Hepatocyte (in vitro differentiated cells): ENCODE measurements at places on chromosomes 16 and 17.

- DNase-seq: no peak
Observed at GRCh38 chr17:79042421-79043190, 18.6 kb downstream of the C1QTNF1 start.

DNA sequence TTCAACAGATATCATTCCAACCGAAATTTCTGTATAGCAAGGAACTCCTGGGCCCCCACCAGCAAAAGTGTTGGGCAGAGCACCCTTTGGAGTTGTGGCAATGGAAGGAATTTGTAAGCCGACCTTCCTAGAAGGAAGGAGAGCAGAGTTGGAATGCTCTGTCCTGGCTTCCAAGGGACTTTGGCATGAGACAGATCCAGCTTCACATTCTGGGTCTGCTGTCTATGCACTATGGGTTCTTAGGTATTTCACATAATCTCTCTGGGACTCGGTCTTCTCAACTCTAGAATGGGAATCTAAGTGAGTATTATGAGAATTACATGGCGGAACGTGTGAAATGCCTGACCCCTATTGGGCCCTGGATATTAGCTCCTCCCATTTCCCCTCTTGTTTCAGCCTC is 63.2 kb upstream of the MARCHF10 start:
- DNase-seq: no peak

- no peak for DNase-seq
Observed at GRCh38 chr17:37543637-37544052, 54.0 kb downstream of the DUSP14 start.

DNA sequence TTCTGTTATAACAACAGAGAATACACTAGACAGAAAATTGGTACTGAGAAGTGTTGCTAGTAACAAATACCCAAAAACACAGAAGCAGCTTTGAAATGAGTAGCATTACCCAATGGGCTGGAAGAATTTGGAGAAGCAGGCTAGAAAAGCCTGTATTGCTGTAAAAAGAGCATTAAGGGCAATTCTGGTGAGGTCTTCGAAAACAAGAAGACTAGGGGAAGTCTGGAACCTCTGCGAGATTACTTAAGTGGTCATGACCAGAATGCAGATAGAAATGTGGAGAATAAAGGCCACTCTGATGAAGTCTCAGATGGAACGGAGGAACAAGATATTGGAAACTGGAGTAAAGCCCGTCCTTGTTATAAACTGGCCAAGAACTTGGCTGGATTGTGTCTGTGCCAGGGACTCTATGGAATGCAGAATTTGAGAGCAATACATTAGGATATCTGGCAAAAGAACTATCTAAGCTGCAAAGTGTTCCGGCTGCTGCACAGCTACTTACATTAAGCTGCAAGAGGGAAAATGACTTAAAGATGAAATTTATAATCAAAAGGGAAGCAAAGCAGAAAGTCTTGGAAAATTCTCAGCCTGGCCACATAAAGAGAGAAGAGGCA is 44.9 kb upstream of the PEMT start:
- no peak for DNase-seq

DNA sequence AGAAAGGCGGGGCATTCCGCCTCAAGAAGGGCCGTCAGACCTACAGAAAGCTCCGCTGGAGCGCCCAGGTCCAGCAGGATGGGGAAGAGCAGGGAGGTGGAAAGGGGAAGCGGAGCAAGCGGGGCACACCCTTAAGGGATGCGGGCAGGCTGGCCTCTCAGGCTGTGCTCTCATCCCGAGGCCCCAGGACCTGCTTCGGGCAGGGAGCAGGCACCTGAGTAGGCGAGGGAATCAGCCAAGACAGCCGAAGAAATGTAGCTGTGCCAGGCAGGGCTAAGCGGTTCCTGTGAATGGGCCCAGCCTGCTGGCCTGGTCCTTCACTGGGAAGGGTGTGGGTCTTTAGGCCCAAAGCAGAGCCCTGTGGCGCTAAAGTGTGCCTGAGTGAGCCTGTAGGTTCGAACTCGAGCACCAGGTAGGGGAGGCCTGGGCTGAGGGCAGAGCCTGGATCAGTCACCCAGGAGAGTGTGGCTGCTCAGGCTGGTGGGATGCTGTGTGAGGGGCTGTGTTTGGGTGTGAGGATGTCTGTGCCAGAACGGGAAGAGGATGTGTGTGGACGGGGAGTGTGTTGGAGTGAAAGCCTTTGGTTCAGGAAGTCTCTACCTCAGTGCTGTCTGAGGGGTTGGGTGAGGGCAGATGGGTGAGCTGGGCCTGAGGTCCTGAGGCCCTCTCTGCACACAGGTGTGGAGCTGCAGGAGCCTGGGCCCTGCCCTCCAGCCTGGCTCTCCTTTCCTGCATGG is 3.3 kb downstream of the TBX4 start:
- DNase-seq: no peak

- no peak for DNase-seq
Observed at GRCh38 chr16:53537626-53538025, 34.6 kb upstream of the AKTIP start.

DNA sequence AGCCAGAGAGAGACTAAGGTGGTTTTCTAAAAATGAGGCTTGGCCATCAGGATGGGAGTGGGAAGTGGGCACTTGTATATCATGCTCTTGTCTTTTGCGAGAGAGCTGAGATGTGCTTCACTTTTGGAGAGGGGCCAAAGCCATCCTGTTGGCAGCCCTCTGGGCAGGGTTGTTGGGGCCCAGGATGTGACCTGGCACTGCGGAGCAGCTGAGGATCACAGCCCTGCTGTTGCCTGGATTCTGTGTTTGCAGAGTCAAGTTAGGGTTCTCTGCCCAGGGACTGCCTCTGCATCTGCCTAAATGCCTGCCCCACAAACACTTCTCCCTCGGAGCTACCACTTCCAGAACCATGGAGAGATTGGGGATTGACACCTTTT is 71.2 kb downstream of the PLD6 start:
- DNase-seq: no peak

DNA sequence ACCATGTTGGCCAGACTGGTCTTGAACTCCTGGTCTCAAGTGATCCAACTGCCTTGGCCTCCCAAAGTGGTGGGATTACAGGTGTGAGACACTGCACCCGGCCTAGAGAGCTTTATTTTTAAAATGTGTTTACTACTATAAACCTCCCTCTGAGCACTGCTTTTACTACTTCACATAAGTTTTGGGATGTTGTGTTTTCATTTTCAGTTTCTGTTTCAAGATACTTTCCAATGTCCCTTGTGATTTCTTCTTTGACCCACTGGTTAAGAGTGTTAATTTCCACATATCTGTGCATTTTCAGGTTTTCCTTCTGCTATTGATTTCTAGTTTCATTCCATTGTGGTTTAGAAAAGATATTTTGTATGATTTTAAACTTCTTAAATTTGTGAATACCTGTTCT is 74.4 kb downstream of the NETO2 start:
- no peak for DNase-seq

DNA sequence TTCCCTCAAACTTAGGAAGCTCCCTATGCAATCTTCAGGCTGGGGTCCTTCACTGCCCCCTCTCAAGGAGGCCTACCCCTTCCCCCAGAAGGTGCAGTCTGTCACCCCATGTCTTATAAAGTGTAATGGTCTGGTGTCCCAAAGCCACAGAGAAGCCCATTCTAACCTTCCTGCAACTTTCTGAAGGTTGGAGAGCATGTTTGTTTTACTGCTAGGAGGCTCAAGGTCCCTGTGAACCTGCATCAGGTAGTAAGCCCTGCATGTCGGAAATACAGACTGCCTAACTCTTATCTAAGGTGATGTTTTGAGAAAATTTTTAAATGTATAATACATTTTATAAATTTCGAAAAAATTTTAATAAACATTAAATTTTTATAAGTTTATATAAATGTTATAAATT is 18.3 kb downstream of the ZNF750 start:
- no peak for DNase-seq

GRCh38 chr16:9801651-9802050 is 380.6 kb downstream of the GRIN2A start:
- DNase-seq: no peak

GRCh38 chr16:12398029-12398682 is 405.5 kb downstream of the CPPED1 start:
- DNase-seq: no peak

GRCh38 chr16:87554754-87555427 is 47.4 kb upstream of the JPH3 start:
- DNase-seq: no peak

DNA sequence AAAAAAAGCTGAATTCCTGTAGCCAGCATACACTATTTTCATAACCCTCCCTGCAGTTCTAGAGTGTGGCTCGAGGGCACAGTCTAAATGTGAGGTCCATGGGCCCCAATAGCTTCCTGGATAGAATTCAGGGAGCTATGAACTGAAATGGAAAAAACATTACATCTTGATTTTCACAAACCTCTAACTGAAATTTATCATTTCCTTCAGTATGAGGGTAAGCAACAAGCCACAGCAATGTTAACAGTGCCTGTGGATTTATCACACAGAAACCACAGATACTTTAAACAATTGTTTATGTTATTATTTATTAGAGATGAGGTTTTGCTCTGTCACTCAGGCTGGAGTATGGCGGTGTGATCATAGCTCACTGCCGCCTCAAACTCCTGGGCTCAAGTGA is 18.2 kb downstream of the TMEM92 start:
- DNase-seq: no peak

GRCh38 chr17:488993-489757 is 136.6 kb upstream of the RPH3AL start:
- DNase-seq: no peak

DNA sequence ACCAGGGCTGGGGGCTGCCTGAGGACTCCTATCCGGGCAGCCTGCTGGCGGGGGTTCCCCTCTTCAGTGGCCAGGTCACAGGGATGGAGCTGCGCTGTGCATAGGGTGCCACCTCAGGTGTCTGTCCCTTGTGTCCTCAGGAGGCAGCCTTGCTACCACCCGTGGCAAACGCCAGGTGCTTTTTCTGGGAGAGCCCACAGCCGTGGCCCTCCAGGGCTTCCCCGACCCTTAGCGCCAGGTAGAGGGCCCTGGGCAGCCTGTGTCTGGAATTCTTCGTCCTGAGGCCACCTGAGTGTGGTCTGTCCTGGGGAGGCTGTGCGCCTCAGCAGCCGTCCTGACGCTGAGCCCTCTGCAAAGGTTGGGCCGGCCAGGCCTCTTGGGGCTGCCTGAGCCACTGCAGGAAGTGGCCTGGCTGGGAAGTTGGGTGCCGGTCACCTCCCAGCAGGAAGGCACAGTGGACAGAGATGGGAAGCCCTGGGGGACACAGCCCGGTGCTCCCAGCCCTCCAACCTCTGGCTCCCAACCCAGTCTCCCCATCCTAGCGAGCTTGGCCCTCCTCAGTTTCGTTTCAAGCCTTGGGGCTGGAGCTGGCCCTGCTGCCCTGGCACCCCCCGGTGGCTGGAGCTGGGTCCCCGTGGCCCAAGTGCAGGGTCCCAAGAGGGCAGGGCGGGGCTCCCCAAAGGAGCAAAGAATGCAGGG is 7.6 kb upstream of the BAIAP3 start:
- DNase-seq: no peak

DNA sequence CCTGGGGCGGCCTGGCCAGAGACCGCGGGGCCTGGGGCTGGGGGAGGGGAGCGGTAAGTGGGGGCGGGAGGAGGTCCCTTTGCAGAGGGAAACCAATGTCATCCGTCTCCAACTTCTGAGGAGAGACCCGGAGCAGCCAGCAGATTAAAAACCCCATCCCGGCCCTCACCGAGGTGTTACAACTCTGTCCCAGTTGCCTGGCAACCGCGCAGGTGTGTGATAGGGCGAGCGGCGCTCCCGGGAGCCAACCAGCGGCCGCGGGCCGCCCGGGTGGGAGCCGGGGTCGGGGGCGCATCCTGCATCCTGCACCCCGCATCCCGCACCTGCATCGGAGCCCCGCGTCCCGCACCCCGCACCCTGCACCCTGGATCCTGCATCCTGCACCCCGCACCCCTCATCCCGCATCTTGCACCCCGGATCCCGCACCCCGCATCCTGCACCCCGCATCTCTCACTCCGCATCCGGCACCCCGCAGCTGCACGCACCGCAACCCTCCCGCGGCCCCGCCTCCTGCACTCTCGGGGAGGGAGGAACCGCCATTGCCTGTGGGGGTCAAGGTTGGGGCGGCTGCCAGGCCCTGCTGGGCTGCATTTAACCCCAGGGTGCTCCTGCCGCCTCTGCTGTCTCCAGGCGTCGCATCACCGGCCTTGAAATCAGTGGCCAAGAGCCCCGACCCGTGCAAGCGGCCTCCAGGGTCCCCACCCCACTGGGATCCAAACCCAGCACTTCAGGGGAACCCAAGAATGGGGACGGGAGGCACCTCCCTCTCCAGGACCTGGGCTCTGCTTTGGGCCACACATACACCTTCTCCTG is 47.3 kb downstream of the RTN4RL1 start:
- no peak for DNase-seq

DNA sequence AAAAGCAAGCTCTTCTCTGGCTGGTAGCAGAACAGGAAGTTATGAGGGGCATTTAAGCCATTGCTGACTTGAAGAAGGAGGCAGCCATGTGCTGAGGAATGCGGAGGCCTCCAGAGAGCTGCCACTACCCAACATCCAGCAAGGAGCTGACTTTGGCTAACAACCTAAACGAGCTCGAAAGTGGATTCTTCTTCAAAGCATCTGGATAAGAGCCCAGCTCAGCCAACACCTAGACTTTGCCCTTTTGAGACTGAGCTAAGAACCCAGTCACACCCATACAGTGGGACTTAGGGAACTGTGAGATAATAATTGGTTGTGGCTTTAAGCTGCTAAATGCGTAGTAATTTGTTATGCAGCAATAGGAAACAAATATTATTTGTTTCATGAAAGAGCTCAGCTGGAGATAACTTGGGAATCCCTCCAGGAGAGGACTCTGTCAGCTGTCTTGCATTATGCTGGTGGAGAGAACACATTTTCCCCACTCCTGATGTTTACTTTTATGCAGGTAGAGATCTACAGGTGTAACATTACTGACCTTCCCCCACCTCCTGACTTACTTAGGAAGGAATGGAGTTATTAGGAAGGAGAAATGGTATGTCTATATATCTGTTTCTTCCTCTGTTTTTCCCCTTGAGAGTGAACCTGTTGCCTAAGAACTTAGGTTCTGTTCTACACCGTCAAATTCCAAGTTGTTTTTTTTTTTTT is 52.7 kb upstream of the ZNF629 start:
- peak; percentile 67 for DNase-seq

GRCh38 chr17:45451131-45451530 is 18.5 kb upstream of the ARHGAP27 start:
- DNase-seq: no peak

DNA sequence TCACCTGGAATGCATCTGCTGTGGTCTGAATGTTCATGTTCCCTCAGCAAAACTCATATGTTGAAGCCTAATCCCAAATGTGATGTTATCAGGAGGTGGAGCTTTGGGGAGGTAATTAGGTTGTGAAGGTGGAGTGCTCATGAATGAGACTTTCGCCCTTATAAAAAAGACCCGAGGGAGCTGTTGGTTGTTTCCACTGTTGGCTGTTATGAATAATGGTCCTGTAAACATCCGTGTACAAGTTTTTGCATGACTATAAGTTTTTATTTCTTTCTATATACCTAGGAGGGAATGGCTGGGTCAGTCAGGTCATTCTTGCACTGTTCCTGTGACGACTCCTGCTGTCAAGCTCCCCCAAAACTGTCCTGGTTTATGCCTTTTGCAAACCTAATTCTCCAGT is 9.6 kb upstream of the CHP2 start:
- no peak for DNase-seq

GRCh38 chr16:17404941-17405689 is 65.6 kb downstream of the XYLT1 start:
- DNase-seq: no peak

GRCh38 chr17:28379814-28380801 is 8.6 kb downstream of the SARM1 start:
- DNase-seq: peak; percentile 24

GRCh38 chr17:68295086-68295485 is 3.8 kb downstream of the ARSG start:
- no peak for DNase-seq

- DNase-seq: no peak
Observed at GRCh38 chr17:72299100-72299499, 178.3 kb downstream of the SOX9 start.
